Ascending aorta (tissue), 2 donors: ENCODE measurements at places on chromosomes 6 and 20. TPM values are rescaled to one million over a fixed set of nuclear protein-coding genes. Genes with fewer than 3 reads are reported as not detected.

DNA sequence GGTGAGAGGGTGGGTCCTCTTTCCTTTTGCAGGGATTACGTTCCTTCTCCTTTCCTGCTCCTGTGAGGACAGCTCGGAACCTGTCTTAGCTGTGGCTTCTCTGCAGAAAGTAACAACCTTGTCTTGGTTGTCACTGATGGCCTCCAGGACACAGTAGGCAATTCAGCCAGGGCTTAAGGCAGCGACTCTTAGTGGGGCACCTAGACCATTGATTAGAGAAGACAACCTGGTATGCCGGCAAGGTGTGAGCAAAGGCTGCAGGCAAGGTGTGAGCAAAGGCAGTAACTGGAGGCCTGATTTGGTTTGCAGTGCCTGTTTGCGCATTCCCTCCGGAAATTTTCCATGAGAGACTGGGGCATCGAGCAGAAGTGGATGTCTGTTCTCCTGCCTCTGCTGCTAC lies 37.6 kb downstream of the DYNLT1 start:
- no peaks in the 10 kb centered on the region for H3K4me1 ChIP-seq
- H3K27ac ChIP-seq = no peak overlapping the region
- no peaks in the 10 kb centered on the region for H3K27me3 ChIP-seq
- peaks cover 29% of the 10 kb centered on the region for H3K36me3 ChIP-seq
- DNase-seq = no peak
- H3K4me3 ChIP-seq = no peak overlapping the region

DNA sequence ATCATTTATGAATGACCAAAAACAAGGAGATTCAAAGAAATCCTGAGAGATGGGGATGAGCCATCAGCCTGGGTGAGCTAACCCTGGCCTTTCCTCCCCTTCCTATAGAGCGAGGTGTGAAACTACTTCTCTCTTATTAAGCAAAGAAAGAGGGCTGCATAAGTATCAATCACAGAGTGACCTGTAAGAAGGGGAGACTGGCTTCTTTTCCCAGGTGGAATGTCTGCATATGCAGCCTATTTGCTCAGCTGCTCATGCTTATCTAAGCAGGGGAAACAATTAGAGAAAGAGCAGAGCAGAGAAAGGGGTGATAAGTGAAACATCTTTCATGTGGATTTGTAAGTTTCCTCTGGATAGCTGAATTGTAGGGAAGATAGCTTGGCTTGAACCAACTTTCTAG lies 160.0 kb downstream of the PKHD1 start:
- no peak for DNase-seq
- no peak overlapping the region for H3K27ac ChIP-seq
- no peaks in the 10 kb centered on the region for H3K27me3 ChIP-seq
- H3K4me1 ChIP-seq = no peaks in the 10 kb centered on the region
- no peak overlapping the region for H3K4me3 ChIP-seq

Gene SNAI1
- 64.4 TPM for total RNA-seq

DNA sequence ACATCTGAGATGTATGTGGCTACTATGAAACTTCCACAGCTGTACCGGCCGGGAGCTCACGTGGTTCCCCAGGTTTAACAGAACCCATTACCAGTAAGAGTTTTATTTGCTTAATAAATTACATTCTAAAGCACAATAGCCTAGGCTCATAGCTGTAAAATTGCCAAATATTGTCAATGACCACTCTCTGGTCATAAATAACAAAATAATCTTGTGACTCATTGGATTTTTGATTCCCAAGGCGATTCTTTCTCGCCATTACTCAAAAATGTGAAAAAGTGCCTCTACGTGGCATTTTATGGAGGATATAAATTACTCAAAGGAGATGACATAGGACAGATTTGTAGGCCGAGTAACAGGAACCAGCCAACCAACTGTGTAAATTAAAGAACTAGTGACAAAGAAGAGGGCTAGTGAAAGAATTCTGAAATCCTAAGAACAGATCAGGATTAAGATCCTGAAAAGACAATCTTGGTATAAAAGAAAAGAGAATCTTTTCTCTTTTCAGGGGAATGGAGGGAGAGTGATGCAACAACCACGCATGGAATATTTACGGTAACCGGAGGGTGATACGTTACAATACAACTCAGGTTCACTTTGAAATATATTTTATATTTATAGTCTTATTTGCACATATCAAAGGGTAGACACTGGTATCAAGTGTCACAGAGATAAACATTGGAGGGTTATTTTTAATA lies 199.7 kb downstream of the FOXC1 start:
- no peak overlapping the region for H3K27ac ChIP-seq
- H3K4me3 ChIP-seq = no peak overlapping the region
- no peaks in the 10 kb centered on the region for H3K4me1 ChIP-seq
- no peaks in the 10 kb centered on the region for H3K36me3 ChIP-seq
- H3K27me3 ChIP-seq = no peaks in the 10 kb centered on the region
- no peak for DNase-seq

DNA sequence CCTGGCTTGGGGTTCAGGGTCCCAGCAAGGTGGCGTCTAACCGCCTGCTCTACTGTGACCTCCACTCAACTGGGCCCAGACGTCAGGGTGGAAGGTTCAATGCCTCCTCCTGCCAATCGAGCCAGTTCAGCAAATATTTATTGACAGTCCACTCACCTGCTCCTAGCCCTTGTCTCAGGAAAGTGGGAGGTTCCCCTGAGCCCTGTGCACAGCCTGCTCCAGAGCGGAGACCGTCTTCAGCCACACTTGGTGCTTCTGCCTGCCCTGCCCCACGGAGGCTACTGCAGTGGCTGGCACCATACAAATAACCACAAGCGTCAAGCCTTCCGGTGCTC lies 6.1 kb downstream of the CCDC167 start:
- DNase-seq = no peak
- no peaks in the 10 kb centered on the region for H3K4me1 ChIP-seq
- no peak overlapping the region for H3K27ac ChIP-seq
- no peaks in the 10 kb centered on the region for H3K27me3 ChIP-seq
- no peaks in the 10 kb centered on the region for H3K36me3 ChIP-seq
- H3K4me3 ChIP-seq = no peak overlapping the region

DNA sequence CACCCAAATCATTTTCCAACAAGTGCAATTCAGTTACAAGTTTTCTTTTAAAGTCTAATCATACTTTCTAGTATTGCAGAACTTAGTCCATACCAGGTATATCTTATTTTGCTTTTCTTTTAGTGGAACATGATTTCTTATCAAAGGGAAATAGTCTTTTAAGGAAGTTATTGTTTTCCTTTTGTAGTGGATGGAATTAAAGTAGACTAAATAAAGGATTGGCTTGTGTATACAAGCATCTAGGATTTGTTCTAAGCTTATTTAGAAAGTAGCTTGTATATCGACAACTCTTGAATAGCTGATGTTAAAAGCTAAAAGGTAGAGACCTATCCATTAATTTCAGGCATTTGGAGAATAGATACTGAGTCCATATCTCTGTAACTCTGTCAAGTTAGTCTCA lies 14.8 kb downstream of the DCBLD1 start:
- no peak overlapping the region for H3K27ac ChIP-seq
- peaks cover 17% of the 10 kb centered on the region for H3K4me1 ChIP-seq
- no peaks in the 10 kb centered on the region for H3K27me3 ChIP-seq
- no peak overlapping the region for H3K4me3 ChIP-seq
